DMS 273 treated with DMSO at 0.1 percent for 48 hours (cell line): ENCODE measurements at places on chromosomes 6 and 20.

- DNase-seq, result peak; percentile 61
These were observed 9.4 kb downstream of the SPDEF start for GRCh38 chr6:34546551-34547321.

DNA sequence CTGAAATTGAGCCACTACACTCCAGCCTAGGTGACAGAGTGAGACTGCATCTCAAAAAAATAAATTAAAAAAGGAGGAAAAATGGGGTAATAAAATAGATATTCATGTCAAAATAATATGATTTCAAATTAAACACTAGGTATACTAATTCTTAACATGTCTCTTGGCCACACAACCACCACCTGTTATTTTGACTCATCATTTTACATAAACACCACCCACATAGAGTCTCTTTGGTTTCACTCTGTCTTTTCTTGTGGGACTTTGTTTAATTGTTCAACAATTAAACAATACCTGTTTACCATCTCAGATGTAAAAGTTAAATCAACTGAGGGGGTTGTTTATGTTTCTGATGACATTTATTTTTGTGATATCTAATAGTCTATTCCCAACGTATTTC is 476.8 kb upstream of the ADGRB3 start:
- no peak for DNase-seq

- no peak for DNase-seq
These were observed 744 bp downstream of the STAU1 start for GRCh38 chr20:49187330-49187850.

DNA sequence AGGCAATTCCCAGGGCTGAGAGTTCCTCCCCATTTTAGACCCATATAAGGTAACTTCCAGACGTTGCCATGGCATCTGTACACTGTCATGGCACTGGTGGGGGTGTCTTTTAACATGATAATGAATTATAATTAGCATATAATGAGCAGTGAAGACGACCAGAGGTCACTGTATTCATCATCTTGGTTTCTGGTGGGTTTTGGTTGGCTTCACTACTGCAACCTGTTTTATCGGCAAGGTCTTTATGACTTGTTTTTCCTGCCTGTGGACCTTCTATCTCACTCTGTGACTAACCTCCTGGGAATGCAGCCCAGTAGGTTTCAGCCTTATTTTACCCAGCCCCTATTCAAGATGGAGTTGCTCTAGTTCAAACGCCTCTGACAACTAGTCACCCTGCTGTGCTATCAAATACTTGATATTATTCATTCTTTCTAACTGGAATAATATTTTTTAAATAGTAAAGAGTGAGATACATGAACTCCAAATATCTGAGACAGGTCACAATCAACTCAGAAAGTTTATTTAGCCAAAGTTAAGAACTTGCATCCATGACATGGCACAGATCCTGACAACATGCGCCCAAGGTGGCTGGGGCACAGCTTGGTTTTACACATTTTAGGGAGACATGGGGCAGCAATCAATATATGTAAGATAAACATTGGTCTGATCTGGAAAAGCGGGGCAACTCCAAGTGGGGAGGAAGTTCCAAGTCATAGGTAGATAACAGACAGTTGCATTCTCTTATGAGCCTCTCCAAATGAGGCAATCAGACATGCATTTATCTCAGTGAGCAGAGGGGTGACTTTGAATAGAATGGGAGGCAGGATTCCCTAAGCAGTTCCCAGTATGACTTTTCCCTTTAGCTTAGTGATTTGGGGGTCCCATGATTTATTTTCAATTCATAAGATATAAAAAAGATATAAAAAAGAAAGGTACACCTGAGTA is 1.2 kb upstream of the UFL1 start:
- no peak for DNase-seq

DNA sequence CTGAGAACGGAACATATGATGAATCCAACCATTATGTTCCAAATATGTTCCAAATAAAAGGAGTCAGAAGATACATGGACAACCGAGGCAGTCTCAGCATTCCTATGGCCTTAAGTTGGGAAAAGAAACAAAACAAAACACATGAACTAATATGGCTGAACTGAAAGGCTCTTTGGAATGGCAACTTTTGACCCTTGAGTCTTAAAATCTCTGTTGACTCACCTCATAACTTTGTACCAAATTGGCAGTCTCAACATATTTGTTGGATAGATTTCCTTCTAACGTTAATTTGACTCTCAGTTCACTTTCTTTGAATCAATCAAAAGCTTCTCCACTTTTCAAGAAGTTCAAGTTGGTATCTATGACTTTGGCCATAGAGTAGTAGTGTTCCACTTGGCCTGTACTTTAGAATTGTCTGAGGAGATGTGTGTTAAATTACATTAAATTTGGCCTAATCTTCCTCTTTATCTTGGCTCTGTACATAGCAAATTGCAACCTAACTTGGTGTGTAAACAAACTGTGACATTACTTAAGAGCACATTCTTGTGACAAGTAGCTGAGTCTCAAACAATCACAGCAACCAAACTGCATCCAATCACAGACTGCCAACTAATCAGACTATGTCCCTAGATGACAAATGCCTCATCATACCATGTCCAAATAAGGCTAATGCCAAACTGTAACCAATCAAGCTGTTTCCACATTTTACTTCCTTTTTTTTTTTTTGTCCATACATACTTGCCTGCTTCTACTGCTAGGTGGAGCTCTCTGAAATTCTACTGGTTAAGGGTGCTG is 208.8 kb downstream of the BMP2 start:
- DNase-seq, result no peak

DNA sequence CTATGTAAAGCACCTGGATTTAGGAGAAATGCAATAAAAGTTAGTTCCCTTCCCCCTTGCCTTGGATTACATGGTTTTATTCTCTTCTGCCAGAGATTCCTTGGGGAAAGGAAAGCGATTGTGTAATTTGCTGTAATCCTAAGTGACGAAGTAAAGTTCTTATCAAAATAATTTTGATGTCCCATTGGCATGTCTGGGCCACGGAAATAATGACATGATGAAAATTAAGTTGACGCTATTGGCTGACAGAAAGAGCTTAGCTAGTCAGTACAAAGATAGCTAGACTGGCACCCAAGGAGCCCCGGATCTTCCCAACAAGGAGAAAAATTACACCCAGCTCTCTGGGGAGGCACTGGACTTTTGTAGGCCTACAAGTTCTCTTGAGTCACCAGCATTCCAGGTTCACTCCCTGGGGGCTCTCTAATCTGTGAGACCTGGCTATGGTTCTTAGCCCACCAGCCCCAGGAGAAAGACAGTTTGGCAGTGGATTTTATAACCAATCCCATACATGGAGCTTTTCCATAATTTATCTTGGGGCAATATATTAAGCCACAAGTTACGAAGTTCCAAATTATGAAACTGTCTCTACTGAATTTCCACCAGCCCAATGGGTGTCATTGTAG is 59.9 kb downstream of the FOXA2 start:
- no peak for DNase-seq

DNA sequence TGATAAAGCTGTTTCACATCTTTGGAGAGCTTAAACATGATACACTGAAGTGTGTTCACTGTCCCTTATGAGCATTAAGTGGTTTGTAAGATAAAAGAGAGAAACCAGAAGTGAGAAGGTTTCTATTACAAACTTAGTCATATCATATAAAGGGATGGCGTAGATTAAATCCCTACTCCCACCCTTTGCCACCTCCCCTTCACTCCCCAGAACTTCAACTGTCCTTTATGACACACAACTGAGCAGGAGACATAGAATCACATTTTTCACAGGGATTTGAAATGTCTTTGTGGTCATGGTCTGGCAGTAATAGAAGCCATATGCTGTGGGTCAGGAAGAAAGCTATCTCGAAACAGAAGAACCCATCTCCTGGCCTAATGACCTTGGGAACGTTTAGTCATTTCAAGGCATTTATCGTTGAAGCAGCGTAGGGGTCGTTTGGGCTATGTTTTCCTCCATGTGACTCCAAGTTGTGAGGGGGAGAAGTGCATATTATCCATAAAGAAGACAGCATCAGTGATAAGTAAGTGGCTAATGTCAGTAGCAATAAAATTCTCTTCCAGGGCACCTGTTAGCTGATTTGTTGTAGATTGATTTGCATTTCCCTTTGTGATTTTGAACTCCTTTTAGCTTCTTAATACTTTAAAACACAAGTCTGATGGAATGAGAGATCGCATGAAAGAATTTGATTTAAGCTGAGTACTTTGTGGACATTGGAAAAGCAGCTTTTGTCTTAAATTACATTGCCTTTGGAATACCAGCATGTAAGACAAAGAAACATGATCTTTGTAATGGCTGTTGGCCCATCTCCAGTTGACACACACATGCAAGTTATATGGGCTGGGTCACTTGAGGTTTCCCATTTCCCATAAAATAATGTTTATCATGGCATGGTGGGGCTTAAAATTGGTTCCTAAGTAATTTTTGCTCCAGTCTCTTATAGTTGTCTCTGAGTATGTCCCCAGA is 501.5 kb upstream of the FLRT3 start:
- DNase-seq, result no peak

- no peak for DNase-seq
These were observed 50.7 kb downstream of the CLIC5 start for GRCh38 chr6:45965007-45965406.

GRCh38 chr6:142296975-142297604 is 4.7 kb upstream of the ADGRG6 start:
- DNase-seq, result no peak

GRCh38 chr6:15036690-15037245 is 209.1 kb upstream of the JARID2 start:
- DNase-seq, result no peak

DNA sequence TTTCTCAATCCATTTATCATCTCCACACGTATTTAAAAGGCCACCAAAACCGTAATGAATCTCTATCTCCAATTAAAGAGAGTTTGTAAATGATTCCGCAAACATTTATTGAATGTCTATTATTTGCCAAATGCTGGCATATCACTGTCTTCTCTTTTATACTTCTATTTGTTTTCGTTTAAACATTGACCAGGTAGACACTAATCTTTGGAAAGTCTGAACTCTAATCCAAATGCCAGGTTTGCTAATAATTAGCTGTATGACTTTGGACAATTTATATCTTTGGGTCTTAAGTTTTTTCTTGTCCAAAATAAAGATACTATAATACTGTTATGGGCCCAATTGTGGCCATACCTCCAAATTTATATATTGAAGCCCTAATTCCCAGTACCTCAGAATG is 299.2 kb upstream of the TBX18 start:
- no peak for DNase-seq
